ENCODE measurements at places on chromosomes 6 and 20.
A peak's percentile ranks its signal among the peaks of the same experiment; 100 is the strongest.

GRCh38 chr6:39897698-39898097, 36.6 kb downstream of the MOCS1 start:
- DNase-seq: no peak

GRCh38 chr20:5095931-5096330, 23.8 kb downstream of the PCNA start:
- DNase-seq: no peak

GRCh38 chr6:24287239-24287638, 70.6 kb downstream of the DCDC2 start:
- no peak for DNase-seq

- no peak for DNase-seq
Measured at GRCh38 chr6:100952006-100952405, 70.9 kb upstream of the ASCC3 start.

GRCh38 chr6:53771785-53772624, 22.8 kb upstream of the LRRC1 start:
- DNase-seq: no peak

DNA sequence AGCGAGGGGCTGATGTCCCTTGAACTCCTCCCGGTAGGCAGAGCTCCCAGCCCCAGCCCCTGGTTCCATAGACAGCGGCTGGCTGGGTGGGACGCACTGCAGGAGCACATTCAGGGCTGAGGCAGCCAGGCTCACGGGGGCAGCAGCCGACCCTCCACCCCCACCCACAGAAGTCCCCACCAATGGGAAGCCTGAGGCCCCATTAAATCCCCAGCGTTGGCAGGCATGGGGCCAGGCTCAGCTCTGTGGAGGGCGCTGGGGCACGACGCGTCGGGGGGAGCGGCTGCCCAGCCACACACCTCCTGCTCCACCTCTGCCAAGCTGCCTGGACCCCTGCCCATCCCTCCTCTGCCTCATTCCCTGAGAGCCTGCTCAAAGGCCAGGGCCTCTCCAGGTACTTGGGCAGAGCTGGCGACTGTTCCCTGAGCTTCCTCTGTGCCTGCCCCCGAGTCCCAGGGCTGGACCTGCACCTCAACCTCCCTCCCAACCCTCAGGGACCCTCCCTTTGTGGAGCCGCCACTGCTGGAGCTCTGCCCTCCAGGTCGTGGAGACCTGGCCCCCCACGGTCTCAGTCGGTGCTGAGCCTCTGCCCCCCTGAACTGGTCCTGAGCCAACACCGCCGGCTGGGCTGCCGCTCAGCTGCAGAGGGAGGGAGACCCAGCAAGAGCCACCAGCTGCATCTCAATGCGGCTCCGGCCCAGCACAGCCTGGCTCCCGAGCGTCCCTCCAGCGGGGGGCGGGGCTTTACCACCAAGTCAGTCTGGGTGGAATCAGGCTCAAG, 9.1 kb downstream of the CHRNA4 start:
- DNase-seq: no peak

DNA sequence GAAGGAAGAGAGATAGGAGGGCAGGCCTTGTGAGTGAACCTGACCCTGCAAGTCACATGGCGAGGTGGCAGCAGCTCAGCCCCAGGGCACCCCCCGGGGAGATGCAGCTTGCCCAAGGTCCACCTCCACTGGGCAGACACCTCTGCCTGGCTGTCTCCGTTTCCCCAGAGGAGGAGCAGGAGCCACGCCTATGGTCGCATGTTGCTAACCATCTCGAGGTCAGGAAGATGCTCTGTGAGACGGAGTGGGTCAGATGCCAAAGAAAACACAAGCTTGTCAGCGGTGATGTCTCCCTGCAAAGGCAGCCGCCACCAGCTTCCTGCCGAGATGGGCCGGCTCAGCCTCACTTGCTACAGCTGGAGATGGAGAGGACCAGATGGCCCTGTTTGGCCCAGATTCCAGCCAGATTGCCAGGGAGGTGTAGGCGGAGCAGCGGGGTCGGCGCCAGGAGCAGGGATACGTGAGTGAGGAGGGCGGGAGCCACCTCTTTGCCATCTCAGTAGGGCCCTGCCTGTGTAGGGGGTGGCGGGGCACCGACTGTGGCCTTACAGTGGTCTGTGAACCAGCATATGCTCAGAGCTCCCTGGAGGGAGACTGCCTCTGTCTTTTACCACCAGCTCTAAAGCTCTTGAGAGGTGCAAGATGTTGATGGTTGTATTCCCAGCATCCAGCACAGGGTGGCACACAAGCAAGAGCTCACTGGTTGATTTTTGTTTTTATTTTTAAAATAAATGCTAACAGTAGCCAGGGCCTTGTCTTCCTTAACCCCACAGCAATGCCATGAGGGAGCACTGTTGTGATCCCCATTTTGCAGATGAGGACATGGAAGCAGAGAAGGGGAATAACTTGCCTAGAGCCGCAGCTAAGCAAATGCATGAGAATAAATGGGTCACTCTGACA, 42.9 kb upstream of the FAM83D start:
- no peak for DNase-seq

DNA sequence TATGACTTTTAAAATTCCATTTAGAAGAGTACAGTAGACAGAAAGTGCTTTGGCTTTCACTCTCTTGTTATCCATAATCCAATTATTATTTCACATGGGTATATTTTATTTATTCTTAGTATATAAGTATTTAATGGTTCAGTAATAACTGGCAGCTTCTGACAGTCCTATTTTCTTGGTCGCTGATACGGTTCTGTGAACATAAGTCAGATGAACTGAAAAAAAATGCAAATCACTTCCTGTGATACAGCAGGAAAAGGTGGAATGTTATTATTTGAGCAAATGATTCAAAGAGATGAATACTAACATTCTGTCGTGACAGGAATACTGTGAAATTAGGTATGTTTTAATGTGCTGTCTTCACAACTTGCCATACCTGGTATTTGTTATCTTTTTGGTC, 132.3 kb downstream of the ARHGAP18 start:
- DNase-seq: no peak

DNA sequence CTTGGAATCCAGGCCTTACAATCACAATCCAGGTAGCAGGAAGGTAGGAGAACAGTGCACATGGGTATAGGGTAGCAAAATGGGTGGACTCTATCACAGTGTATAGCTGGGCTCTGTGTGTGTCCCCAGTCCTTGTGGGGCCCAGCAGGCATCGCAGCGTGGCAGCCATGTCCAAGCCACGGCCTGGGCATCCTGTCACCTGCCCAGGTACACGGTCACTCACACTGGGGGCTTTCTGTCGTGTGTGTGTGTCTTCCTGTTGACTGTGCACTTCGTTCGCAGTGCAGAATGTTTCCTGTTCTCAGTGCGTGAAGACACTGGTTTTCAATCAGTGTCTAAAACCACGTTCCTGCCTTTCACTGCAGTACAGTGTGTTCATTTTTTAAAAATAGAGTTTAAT, 523.2 kb upstream of the JARID2 start:
- DNase-seq: no peak

DNA sequence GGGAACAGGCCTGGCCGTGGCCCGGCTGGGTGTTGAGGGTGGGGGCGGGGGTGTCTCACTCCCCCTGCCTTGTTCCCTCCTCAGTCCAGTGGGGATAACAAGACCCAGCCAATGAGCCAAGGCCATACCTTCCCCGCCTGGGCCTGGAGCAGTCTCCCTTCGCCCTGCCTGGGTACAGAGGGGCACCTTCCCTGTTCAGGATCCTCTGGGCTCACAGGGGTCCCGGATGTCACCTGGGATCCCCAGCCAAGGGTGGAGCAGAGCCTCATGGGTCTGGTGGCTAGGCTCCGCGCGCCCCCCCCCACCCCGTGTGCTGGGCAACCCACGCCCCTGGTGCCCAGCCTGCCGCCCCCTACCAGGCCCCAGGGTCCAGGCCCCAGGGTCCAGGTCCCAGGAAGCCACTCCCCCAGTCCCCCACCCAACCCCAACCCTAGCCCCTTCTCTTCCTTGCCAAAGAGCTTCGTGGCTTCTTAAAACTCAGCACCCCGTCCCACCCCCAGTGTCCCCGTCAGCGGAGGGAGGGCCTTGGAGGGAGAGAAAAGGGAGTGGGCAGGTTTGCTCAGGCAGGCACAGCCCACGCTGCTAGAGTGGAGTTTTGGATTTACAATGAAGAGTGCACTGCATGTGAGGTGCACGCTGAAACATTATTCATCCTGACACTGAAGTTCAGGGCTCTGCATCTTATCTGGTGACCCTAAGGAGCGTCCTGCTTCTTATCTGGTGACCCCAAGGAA, 11.8 kb downstream of the HRH3 start:
- DNase-seq: no peak

- no peak for DNase-seq
Measured at GRCh38 chr6:134774201-134774638, 175.7 kb downstream of the ALDH8A1 start.

GRCh38 chr6:24194978-24195700, 69.1 kb downstream of the NRSN1 start:
- DNase-seq: no peak

DNA sequence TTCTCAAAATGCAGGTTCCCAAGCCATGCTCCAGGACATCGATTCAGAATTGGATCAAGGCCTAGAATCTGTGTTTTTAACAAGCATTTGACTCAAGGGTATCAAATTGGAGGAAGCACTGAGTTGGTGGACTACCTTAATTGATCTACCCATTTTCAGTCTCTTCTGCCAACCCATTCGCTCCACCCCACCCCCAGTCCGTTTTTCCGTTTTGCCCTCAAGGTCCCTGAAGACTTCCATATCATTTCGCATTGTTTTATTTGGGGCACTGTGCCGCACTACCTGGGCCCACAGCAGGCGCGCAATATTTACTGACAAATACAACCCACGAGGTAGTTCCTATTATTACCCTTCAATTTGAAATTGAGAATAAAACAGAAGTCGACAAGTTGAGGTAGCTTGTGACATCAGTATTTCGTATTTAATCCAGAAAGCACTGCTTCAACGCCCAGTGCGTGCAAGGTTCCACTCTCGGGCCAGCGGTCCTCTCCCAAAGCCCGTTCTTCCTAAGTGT, 557 bp upstream of the DHX35 start:
- DNase-seq: no peak

DNA sequence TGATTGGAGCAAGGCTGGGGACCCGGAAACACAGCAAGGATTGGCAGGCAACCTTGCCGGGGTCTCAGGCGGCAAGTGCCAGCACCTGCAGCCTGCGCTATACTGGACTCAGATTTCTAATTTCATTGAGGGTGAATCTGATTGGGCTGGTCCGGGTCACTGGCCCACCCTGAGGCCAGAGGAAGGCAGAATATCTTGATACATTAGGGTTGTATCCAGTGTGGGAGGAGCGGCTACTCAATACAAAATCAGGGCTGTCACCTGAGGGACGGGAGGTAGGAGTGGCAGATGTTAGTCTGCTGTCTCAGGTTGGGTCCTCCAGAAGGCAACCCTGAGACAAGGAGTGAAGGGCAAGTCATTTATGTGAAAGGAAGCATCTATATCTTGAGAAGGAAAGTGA, 40.7 kb downstream of the BFSP1 start:
- no peak for DNase-seq

GRCh38 chr20:53652090-53652858, 58.6 kb upstream of the ZNF217 start:
- DNase-seq: peak; percentile 23

DNA sequence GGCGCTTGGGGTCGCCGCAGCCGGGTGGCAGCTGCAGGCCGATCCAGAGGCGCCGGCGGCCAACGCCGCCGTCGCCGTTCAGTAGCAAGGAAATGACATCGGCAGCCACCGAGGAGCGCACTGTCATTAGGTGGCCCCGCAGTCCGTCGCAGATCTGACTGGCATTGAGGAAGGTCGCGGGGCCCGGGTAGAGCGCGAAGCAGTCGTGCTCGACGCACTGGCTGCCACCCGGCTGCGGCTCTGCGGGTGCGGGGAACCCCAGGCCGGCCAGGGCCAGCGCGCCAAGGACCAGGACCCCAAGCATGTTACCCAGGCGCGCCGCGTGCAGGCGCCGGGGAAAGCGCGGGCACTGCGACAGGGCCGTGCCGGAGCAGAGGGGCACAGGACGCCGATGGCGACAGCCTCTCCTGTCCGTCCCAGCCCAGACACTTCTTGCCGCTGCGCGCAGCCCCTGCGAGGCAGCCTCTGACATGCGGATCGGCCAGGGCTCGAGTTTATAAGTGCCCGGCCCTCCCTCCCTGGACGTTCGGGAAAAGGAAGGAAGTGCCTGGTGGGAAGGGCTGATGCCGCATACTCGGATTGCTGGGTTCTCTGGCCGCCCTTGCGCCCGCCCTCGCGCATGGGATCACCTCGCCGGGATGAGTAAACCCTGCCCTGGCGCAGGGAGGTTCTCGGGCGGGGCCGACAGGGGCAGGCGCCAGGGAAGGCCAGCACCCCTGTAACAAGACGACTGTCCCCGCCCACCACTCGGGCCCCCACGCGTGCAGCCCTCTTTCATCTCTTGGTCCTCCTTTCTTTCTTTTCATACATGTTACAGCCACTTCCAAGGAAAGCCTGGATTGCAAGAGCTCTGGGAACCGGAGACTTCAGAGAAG, at the start of gene THBD:
TSS of gene THBD (minus strand) at position 472 of the 875 bp plus-strand sequence. CDS start at position 304, 168 bp downstream.
- DNase-seq: no peak

GRCh38 chr6:78916411-78916810, 49.1 kb downstream of the IRAK1BP1 start:
- DNase-seq: no peak

GRCh38 chr6:47248446-47248845, 61.3 kb downstream of the TNFRSF21 start:
- DNase-seq: no peak

DNA sequence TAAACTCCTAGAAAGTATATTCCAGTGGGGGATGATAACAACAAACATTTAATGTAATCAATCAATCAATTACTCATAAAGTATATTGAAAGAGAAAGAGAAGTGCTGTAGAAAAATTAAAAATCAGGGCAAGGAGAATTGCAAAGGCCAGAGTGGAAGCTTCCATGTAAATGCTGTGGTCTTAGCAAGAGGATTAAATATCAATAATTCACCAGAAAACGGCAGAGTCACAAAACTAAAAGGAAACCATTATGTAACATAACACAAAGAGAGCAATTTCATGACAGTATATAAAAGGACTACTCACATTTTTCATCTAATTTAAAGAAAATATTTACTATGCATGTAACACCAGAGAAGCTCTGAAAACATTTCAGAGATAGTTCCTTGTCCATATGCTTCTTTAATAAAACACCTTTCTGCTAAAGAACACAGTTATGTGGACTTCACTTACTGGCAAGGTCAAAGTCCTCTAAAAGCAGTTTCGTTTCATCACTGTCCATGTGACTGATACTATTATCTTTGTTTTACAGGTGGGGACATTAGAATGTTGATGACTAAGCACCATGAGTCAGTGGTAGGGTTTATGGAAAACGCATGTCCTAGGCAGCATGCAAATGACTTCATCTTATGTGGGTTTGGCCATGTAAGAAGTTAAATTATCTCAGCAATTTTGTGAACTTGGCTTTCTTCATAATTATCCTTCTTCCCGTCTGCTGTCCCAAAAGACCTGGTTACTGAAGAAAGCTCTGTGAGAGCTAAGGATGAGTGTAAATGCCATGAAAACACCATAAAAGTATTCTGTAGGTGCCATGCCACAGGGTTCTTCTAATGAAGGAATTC, 185.8 kb upstream of the TENT5A start:
- DNase-seq: no peak

GRCh38 chr6:106385530-106385929, 25.0 kb downstream of the CRYBG1 start:
- no peak for DNase-seq

GRCh38 chr6:129863664-129864063, 2.5 kb upstream of the TMEM244 start:
- no peak for DNase-seq
